ENCODE measurements at places on chromosomes 2 and 18.
A peak's percentile ranks its signal among the peaks of the same experiment; 100 is the strongest.

DNA sequence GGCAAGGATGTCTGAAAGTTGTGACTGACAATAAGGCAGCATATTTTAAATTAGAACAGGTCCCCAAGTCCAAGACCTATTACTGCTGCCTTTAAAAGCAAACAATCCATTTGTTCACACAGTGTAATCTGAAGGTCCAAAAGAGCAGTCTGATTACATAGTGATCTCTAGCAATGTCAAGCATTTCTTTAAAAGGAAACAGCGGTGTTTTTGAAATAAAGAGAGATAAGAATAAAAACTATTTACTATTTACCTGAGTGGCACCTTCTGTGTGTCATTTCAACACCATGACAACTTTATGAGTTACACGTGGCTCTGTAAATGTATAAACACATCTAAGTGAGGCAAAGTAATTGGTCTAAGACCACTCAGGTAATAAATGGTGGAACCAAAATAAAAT is 1009.9 kb upstream of the CNTNAP5 start:
- no peak for DNase-seq

DNA sequence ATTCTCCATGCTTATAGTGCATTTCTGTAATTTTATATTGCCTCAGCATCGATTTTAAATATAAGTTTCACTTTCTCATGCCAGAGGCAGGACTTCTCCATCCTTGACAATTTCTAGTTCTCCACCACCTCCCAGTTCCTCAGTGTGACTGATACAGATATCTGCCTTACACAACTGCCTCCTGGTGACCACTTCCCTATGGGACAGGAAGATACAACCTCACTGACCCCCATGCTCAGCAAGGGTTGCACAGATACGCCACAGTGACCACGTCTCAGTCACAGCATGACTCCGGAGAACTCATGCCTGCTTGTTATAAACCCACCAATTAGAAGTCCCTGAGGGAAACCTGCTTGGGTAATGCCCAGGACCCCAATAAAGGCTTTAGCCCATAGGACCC is 284.0 kb upstream of the MC4R start:
- DNase-seq = no peak

DNA sequence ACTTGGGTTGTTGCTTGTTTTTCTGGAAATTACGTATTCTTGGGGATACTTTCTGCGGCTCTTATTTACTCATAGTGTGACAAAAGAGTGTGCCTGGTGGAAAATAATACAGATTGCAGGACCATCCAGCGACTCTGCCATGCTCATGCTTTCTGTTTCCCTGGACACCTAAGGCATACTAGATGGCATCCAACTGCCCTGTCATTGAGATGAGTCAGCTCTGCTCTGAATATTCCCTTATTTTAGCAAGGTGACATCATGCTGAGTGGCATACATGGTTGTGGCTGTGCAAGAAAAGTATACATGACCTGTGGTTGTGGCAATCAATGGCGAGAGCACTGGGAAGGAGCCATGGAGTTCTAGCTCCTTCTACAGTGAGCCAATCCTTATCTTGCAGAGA is 471.0 kb downstream of the TMEM182 start:
- peak; percentile 13 for DNase-seq

DNA sequence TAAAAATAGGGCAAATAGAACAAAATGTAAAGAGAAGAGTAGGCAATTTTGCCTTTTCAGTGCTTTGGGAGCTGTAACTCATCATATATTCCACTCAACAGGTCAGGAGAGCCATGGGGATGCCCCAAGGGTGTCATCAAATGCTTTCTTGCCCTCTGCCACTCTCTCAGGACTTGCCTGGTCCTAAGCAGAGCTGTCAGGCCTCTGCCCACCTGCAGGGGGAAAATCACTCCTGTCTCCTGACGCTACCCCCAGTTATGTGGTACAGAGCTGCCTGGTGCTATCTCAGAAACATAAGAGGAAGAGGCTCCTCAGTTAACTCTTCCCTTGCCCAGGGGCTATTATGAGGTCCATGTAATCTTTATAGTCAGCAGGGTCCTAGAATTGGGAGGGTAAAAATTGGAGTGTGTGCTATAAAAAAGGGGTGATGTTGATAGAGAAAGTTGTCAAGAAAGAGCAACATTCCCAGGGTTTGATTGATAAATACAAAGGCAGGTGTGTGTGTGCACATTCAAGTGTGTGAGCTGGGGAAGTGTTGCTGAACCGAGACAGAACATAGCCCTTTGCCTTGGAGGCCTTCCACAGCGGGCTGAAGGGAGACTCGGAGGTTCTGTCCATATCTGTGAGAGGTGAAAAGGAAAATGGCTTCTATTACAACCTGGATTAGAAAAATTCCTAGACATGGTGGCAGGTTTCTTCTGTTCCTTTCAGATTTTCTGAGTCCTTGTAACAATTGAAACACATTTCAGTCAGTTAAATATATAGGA is 25.4 kb downstream of the PTPRM start:
- peak; percentile 13 for DNase-seq

- no peak for DNase-seq
These were observed 206.8 kb upstream of the HDAC4 start for GRCh38 chr2:239607517-239608191.

DNA sequence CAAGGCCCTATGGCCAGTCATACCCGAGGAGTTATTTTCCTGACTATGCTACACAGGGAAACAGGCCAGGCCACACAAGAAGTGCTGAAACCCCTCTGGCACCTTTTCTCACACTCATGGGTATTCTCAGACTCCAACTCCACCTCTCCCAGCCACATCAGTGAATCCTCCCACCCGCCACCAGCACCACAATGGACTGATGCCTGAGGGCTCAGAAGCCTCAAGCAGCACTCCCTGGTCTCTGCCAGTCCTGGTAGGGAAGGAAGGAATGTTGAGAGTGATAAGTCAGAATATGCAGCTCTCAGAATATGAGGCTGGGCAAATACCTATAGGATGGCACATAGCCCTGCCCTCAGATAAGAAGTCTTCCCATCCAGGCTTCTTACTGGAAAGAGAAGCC is 391.1 kb downstream of the ALK start:
- DNase-seq = no peak

GRCh38 chr2:137888845-137889244 is 75.4 kb upstream of the HNMT start:
- DNase-seq = peak; percentile 22

DNA sequence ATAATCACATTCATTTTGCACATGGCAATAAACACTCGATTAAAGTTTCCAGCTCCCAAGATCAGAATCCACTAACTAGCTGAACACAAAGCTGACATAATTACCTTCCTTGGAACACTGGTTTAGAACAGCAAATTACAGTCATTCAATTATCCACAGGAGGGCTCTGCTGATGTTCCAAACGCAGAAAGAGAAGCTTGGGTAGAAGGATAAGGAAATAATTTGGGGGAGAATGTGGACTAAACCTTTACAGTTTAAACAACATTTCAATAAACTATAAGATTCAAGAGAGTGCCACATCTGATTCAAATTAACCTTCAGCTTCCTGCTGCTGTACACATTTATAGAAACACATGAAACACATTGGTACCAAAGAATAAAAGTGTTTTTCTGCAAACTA is 67.8 kb upstream of the ARL4C start:
- peak; percentile 17 for DNase-seq

GRCh38 chr2:232714969-232715368 is 17.8 kb downstream of the GIGYF2 start:
- DNase-seq = no peak

DNA sequence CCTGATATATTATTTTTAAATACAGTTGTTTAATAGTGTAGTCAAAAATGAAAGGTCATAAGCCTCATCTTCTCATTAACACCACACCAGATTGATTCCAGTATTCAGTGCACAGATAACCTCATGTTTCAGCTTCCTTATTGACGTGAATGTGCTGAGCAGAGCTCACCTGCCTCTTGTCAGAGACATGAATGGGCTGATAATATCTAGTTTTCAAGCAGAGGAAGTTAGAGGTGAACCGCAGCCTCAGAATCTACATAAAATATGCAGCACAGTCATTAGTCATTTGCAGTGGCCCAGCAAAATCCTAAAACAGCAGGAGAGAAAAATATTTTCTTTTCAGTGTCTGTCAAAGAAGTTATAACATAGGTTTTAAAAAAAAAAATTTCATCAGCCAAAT is 216.2 kb downstream of the GBX2 start:
- peak; percentile 40 for DNase-seq

DNA sequence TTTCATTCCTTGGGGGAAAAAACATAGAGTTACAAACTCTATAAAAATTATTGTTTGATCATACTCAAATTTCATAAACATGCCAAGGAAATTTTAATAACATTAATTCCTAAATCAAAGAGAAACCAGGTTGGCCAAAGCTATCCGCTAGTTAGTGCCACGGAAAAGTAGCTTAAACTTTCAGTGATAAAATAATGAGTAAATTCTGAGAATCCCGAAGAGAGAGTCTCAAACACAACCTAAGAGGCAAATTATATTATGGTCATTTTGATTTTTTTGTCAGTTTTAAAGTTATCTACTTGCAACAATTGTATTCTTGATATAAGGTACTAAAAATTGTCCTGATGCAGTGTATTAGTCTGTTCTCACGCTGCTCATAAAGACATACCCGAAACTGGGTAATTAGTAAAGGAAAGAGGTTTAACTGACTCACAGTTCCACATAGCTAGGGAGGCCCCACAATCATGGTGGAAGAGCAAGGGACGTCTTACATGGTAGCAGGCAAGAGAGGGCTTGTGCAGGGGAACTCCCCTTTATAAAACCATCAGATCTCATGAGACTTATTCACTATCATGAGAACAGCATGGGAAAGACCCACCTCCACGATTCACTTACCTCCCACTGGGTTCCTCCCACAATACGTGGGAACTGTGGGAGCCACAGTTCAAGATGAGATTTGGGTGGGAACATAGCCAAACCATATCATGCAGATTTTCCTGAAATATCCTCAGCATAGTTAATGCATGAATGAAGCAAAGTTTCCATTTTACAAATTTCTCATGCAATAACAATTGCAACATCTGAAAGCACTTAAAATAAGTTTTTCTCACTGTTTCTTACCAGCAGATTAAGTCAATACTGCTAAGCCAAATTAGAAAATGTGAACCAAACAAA is 205.9 kb upstream of the STK17B start:
- no peak for DNase-seq

DNA sequence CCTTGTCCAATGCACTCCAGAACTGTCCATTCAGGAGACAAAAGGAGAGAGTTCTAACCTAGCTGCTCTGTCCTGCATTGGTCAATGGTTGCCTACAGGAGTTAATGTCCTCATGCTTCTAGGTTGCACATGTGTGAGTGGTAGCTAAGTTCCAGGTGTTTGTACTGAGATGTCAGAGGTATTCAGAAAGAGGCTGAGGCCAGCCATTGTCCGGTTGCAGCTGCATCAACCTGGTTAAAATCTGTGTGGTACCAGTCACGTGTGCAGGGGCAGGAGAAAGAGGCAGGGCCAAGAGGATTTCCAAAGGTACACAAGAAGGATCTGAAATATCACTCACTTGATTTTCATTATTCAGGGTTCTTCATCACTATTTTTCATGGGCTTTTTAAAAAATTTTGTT is 70.8 kb downstream of the DTNA start:
- no peak for DNase-seq

DNA sequence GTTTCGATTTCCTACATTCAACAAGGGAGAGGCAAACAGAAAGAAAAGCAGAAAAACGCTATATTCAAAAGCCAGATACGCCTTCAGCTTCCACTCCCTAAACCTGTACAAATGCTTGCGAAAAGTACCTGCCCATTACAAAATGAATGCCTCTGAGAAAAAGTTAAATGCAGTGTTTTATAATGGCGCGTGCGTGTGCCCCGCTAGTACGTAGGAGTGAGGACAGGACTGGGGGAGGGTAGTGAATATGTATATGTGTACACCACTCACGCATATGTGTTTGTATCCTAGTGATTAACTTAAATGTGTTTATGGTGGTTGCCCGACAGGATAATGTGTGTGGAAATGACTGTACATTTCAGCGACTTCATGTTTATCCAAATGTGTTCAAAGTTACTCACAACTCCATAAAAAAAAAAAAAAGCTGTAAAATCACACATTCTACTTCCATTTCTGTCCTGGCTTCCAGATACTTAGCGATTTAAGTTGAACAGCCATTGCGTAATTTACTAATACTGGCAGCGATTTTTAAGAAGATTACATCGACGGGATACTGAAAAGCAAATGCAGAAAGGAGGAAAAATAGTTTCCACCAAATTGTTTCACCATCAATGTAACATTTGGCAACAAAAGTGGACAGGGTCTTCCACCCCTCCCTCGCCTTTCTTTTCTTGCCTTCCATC is 1.3 kb downstream of the NEUROD1 start:
- DNase-seq = no peak

- DNase-seq = no peak
These were observed 107.7 kb downstream of the CBLN2 start for GRCh38 chr18:72436401-72436800.

DNA sequence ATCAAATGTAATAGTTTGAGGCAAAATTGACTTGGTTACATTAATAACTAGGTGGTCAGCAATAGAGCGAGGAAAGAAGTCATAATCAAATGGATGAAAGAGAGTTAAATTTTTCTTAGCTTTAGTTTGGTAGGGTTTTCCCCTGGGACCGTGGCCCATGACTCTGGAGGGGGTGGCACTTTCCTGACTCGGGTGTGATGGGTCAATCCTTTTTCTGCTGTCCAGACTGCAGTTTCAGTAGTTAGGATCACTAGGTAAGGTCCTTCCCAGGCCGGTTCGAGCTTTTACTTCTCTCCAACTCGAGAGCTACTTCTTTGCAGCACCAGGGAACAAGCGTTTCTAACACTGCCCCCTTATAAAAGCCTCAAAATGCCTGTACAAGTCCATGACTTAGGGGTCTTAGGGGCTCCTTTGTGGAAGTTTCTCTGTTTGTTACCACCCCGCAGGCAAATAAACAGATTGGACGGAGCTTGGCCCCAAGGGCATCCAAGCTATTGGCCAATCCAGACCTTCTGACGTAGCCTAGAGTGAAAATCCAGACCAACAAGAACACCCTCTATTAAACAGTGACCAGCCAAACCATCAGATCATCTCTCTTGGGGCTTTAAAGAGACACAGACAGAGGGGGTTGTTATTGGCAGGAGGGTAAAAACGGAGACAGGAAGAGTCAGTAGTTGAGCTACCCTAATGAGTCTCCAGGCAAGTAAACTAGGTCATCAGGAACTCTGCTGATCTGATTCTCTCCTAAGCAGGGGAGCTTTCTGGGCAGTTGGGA is 9.4 kb upstream of the CEP68 start:
- no peak for DNase-seq

DNA sequence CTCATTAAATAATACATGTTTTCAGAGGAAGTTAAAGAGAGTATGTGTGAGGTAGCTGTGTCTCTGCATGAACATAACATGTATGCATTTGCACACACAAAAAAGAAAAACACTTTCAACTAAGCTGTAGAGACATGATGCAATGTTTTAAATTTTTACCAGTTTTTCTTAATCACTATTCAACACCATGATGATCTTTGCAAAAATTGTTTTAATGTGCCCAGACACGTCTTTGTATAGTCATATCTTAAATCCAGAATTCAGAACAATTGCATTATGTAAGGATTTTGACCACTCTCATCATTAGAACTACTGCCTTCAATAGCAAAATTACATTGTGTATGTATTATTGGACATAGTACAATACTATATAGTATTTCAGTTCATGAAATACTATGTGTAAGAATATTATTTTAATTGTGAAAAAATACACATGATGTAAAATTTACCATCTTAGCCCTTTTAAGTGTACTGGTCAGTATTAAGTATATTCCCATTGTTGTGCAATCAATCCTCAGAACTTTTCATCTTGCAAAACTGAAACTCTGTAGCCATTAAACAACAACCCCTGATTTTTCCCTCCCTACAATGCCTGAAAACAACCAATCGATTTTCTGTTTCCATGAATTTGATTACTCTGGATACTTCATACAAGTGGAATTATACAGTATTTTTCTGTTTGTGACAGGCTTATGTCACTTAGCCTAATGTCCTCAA is 104.5 kb upstream of the ACVR2A start:
- no peak for DNase-seq

- peak; percentile 28 for DNase-seq
These were observed 562 bp downstream of the CENPA start for GRCh38 chr2:26786207-26787028.

Measured in SW480 (cell line).